ENCODE measurements at places on chromosomes 11 and 22. TPM values are rescaled to one million over a fixed set of nuclear protein-coding genes. Genes with fewer than 3 reads are reported as not detected.

POU2AF2 gene
- 0.19 TPM for polyA plus RNA-seq

RASD2 gene
- 7.9 TPM for polyA plus RNA-seq

CLCF1 gene
- 9.2 TPM for polyA plus RNA-seq

OR51B5 gene
- not detected for polyA plus RNA-seq

TRIM29 gene
- 37.5 TPM for polyA plus RNA-seq
